Myocyte (in vitro differentiated cells): ENCODE measurements at places on chromosomes 7 and 10. TPM values are rescaled to one million over a fixed set of nuclear protein-coding genes. Genes with fewer than 3 reads are reported as not detected.

- no peak for DNase-seq
These were observed 30.8 kb upstream of the VSIR start for GRCh38 chr10:71804077-71804476.

The CFAP70 gene
- total RNA-seq: 1.0 and 1.8 TPM in 2 replicates

GRCh38 chr10:49678827-49679479 lies 498 bp upstream of the C10orf53 start:
- no peak for DNase-seq

GRCh38 chr7:152158801-152159587 lies 133.5 kb downstream of the GALNT11 start:
- no peak for DNase-seq

The CACNB2 gene
- not detected in 2 replicates for total RNA-seq

- no peak for DNase-seq
These were observed 212.1 kb upstream of the PRSS58 start for GRCh38 chr7:142469696-142470543.

DNA sequence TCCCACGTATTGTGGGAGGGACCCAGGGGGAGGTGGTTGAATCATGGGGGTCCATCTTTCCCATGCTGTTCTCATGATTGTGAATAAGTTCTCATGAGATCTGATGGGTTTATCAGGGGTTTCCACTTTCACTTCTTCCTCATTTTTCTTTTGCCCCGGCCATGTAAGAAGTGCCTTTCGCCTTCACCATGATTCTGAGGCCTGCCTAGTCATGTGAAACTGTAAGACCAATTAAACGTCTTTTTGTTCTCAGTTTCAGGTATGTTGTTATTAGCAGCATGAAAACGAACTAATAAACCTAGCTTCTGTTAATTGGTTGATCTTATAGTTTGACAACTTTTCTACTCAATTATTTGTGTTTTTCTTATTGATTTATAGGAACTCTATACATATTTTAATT lies 206.3 kb downstream of the NXPH1 start:
- DNase-seq: no peak

The SPAM1 gene
- total RNA-seq: not detected in 2 replicates

DNA sequence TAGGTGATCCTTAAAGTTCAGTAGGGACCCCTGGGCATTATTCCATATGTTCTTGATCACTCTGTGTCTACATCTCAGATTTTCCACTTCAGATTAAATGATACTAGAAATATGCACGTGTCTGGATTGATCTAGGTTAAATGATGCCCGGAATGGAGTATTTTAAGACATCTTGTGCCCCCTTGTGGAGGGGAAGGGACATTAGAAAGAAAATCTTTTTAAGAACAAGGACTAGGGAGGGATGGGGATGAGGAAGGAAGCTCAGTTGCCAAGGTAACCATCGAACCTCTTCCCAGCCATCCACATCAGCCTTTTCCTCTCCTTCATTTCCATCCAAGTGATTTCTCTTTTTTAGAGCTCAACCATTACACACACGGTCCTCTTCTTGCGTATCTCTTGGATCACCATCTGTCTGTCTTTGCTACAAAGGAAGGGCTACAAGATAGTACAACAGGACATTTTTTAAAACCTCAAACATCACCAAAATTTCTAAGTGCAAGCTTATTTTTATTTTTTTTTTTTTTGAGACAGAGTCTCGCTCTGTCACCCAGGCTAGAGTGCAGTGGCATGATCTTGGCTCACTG lies 40.5 kb downstream of the PRSS2 start:
- DNase-seq: peak; percentile 67
